Ascending aorta (tissue), 2 donors: ENCODE measurements at places on chromosomes 2 and 18.

- DNase-seq, result no peak
These were observed 91.7 kb upstream of the HNMT start for GRCh38 chr2:137872577-137872976.

GRCh38 chr2:15334644-15335326 lies 226.3 kb downstream of the NBAS start:
- no peak for DNase-seq

GRCh38 chr2:216696751-216697560 lies 1.6 kb upstream of the IGFBP5 start:
- DNase-seq, result no peak

- no peak for DNase-seq
These were observed 3.1 kb upstream of the SPP2 start for GRCh38 chr2:234047361-234047760.

- no peak for DNase-seq
These were observed 33.7 kb upstream of the GTF2A1L start for GRCh38 chr2:48583961-48584360.
